ENCODE measurements at places on chromosomes 7 and 10.

GRCh38 chr10:20110125-20111100, 294.2 kb downstream of the PLXDC2 start:
- DNase-seq: no peak

GRCh38 chr7:17043012-17043877, 161.5 kb upstream of the AGR3 start:
- no peak for DNase-seq

DNA sequence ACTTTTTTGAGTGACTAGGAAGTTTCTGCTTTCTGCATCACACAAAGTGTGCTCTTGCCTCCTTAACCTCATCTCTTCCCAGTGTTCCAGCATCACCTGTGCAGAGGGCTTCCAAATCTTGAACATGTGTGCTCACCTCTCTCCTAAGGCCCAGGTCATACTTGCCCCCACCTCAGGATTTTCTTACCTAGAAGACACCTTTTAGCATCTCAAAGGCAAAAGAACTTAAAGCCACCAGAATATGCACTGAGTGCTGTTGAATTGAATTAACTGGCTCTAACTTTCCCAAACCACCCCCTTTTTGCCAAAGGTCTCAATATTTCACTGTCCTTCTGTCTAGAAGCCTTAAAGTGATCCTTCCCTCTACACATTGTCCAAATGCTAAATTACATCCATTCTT, 66.5 kb downstream of the SRI start:
- no peak for DNase-seq

DNA sequence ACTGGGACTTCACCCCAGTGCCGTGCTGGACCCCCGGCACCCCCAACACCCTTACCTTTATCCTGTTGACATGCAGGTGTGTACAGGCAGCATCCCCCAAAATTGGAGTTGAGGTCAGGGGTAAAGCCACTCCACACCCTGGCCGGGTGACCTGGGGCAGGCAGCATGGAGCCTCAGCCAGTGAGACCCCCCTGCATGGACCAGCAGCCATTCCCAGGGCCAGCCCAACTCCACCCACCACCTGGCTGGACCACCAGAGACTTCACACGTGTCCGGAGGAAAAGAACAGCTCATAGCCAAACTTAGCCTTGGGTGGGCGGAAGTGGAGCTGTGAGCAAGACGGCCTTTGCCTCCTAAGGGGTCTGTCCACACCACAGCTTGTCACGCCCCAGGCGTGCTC, 413.0 kb upstream of the FOXK1 start:
- DNase-seq: no peak

DNA sequence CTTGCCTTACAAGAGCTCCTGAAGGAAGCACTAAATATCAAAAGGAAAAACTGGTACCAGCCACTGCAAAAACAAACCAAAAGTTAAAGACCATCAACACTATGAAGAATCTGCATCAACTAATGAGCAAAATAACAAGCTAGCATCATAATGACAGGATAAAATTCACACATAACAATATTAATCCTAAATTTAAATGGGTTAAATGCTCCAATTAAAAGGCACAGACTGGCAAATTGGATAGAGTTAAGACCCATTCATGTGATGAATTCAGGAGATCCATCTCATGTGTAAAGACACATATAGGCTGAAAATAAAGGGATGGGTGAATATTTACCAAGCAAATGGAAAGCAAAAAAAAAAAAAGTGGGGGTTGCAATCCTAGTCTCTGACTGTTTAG, 29.6 kb downstream of the COG5 start:
- no peak for DNase-seq

DNA sequence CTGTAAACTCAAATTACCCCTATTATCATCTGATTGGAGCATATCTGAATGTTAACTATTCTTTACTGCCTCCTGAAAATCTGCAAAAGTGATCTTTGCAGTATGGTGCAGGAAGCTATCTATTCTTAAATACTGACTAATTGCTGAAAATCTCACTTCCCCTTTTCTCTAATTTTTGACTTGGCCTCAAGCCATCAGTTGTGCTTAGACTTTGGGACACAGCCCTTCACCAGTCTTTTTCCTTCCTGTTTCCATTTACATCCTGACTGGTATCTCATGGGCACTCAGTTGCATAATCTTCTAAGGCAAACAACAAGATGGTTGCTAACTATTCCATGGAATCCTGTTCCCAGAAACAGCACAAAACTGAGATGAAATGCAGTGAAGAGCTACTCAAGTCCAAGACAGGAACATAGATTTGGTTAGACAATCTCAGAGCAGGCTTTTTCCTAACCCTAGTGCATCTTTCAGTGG, 228.5 kb downstream of the SORCS1 start:
- DNase-seq: no peak

DNA sequence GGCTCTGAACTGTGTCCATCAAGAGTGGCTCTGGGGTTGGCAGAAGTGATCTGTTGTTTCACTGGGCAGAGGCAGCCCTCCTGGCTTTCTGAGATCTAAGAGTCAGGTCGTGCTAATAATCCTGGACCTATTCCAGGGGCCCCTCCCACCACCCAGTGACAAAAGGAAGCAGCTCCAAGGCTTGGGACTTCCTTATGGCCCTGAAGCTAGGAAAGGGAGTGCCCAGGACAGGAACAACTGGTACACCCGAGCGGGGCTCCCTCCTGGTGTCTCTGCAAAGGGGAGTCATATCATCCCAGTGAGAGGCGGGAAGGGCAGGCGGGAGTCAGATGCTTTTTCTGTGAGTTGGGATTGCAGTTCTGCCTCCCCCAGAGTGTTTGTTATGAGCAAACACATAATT, 32.3 kb downstream of the RPS24 start:
- DNase-seq: no peak

DNA sequence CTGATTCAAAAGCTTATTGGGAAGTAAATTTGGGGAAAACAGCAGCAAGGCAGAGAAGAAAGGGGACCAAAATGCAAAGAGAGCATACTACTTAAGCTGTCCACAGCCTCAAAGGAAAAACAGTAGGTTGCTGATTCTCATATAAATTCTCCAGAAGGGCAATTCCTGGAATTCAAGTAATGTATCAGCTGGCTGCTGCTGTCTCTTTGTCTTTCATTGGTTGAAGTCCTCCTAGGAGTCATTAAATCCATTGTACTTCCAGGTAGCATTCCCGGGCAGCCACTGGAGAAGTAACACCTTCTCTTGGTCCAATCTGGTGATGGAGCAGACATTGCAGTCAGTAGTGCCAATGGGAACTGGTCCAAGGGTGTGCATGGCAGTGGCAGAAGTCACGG, 22.7 kb downstream of the BET1 start:
- no peak for DNase-seq

GRCh38 chr10:113961182-113962031, 82.3 kb upstream of the ADRB1 start:
- no peak for DNase-seq

GRCh38 chr10:46226900-46227558, 59.8 kb upstream of the ANTXRL start:
- DNase-seq: no peak

- DNase-seq: no peak
Observed at GRCh38 chr7:2243458-2243857, 1.4 kb downstream of the NUDT1 start.

- no peak for DNase-seq
Observed at GRCh38 chr7:57867884-57868701, 418.1 kb downstream of the ZNF716 start.

GRCh38 chr10:14244147-14244546, 86.6 kb downstream of the FRMD4A start:
- no peak for DNase-seq

GRCh38 chr10:1116696-1117280, 60.6 kb downstream of the WDR37 start:
- no peak for DNase-seq

DNA sequence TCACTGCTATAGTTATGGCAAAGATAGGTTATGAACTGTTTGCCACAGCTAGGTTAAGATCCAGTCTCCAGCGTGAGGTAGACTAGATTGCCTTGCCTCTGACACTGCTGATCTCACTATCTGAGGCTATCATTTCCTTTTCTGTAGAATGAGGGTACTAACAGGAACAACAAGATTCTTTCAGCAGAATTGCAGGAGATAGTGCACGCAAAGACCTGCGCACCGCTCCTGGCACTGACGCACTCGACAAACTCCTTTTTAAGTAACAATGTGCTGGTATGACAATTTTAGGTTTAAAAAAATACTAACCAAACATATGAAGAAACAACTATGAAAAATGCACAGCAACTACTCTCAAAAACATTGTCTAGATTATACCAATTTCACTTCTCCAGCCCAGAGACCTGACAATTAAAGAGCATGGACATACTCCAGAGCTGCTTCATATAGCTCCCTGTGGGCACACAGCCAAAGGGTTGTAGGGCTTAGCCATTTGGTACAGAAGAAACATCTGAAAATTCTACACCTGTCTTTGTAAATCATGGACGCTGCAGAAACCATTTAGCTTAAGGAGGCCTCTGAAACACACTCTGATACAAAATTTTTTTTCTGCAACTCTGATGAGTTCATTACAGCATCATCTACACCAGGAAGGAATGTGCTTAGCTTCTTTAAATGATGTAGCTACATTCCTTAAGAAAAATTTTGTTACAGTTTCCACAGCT, 7.8 kb downstream of the ADAM12 start:
- no peak for DNase-seq

DNA sequence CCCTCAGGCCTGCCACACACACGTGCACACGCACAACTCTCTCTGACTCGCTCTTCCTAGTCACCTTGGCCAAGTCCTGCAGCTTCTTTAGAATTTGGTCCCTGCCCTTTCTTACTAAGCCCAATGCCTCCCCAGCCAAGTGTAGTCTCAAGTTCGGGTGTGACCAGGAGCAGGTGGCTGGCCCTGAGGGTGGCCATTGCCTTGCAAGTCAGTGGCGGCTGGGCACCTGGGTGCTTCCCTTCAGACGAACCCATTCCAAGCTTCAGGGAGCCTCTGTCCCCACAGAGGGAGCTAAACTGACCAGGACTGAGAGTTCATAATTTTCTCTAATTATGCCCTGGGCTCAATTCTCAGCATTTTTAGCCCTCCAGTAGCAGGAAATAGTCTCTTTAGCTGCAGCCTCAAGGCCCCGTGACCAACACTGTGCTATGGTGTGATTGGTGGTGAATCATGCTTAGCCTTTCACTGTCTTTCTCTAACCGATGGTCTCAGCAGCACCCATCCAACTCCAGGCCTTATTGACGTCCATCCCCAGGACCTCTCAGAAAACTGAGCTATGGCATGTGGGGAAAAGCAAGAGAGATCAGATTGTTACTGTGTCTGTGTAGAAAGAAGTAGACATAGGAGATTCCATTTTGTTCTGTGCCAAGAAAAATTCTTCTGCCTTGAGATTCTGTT, 34.7 kb upstream of the FXYD4 start:
- DNase-seq: no peak

GRCh38 chr7:4066206-4066605, 615.9 kb upstream of the FOXK1 start:
- DNase-seq: no peak

- DNase-seq: no peak
Observed at GRCh38 chr7:155163696-155164095, 93.6 kb downstream of the HTR5A start.

DNA sequence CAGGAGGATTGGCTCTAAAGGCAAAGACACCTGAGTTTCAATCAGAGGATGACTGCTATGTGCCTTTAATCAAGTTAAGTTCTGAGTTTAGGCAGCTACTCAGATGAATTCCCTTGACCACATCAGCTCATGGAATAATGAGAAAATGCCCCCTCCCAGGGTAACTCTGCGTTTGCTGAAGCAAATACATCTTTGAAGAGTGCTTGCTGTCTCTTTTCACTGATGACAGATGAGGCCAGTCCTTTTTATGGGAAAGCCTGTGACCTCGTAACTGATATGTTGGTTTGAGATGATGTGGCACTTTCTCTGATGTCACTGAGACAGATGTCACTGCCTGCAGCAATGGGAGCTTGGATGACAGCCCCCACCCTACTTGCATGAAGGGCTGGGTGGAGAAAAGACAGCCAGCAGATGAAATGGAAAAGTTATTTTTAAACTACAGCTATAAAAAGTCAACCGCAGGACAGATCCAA, 43.7 kb upstream of the DGKI start:
- DNase-seq: no peak

GRCh38 chr7:69773535-69774225, 175.4 kb downstream of the AUTS2 start:
- DNase-seq: no peak

- no peak for DNase-seq
Observed at GRCh38 chr10:88120075-88120474, 256.6 kb downstream of the PTEN start.

- DNase-seq: no peak
Observed at GRCh38 chr7:158053183-158053915, 534.3 kb downstream of the PTPRN2 start.

DNA sequence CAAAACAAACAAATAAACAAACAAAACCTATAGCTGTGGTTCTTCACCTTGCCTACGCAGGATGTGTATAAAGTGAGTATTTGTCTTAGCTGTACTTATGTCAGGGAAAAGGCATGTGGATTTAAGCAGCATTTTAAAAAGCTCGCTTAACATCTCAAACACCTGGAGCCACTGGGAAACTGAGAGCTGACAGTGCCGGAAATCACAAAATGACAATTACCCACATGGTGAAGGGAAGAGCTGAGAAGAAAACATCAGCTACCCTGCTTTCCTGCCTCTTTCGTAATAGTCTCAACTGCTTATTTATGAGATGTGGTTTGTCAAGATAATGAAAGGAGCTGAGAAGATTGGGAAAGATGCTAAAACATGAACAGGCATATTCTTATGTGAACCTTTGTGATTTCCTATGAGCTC, 31.1 kb upstream of the MSMB start:
- no peak for DNase-seq

DNA sequence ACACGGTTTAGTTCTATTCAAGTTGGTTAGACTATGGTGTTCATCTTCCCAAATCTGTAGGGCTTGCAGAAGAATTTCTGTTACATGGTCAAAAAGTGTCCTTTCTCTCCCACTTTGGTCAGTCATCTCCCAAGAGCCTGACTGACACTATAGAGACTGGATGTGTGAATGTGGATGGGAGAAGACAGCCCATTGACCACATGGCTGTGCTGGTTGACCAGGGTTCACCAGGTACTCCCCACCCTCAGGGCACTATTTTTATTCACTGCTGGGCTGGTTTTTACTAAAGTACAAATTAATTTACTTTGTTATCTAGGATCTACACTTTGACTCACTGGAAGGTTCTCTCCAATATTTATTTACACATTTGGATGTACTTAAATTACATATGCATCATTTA, 2.3 kb downstream of the ZNF804B start:
- no peak for DNase-seq

All from stimulated activated CD4-positive, alpha-beta T cell treated with anti-CD3 and anti-CD28 coated beads, Interleukin-12 subunit alpha, Interleukin-12 subunit beta, amount 100 ng/mL, for 24 hours (primary cell).